H4 (cell line): ENCODE measurements at places on chromosomes 12 and 14.

DNA sequence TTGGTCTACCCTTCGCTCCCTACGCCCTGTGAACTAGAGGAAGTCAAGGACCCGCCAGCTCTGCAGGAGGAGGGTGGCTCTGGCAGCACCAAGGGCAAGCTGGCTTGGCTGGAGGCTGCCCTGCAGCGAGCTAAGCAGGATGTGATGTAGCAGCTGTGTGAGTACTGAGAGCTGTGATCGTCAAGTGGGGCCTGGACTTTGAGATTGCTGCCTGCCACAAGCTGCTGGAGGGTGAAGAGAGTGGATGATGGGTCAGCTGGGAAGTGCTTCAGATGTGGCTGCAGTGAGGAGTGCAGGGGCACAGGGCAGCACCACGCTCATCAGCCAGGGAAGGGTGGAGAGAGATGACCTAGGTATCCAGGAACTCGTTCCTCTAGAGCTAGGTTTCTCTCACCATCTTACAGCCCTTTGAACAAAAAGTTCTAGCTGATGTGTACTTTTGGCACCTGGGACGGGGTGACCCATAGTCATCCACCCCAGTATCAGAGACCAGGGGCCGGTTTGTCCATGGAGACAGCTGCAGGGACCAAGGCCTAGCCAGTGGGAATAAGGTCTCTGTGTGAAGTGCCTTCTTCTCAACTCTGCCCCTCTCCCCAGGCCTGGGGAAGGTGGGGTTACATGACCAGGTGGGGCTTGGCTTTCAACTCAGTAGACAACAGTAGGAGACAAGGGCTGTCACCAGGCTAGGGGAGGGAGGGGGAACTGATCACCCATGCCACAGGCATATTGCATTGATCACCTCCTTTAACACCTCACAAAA, 3.2 kb downstream of the KRT86 start:
- DNase-seq, result no peak

DNA sequence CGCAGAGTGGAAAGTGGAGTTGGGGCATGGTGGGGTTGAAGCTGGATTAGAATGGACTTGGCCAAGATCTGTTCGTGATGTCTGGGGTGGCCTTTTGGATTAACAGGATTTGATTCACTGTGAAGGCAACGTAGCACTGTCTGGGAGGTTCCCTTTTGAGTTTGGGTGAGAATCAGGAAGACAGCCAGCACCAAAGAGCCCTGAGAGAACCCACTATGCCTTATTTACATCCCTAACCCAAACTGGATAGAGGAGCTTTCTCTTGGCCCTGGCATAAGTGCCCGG, 269.6 kb downstream of the ZFP36L1 start:
- no peak for DNase-seq

DNA sequence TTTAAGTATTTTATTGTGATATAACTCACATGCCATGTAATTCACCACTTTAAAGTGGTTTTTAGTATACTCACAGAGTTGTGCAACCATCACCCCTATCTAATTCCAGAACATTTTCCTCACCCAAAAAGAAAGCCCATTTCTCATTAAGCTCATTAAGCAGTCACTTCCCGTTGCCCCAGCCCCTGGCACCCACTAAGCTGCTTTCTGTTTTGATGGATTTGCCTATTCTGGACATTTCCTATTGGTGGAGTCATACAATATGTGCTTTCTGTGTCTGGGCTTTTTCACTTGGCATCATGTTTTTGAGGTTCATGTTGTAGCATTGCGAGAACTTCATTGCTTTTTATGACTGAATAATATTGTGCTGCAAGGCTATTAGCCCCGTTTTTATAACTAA, 66.0 kb downstream of the ARL6IP4 start:
- DNase-seq, result no peak

GRCh38 chr12:120674097-120674636, 12.8 kb upstream of the MLEC start:
- DNase-seq, result no peak

DNA sequence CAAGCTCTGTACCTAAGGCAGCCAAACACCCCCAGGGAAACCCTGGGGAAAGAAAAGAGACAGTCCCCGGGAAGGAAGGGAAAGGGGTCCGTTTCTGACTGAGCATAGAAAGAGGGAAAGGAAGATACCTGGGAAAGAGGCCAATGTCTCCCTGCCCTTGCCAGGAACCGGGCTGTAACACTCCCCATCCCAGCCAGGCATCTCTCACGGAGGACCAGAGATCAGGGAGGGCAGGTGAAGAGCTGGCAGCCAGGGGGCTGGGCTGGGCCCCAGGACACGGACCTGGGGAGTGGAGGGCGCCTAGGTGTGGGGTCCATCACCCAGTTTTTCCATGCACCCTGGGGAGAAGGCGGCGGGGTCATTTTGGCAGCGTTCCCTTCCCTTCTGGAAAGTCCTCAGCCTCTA, 18.9 kb upstream of the PLEKHH1 start:
- no peak for DNase-seq

DNA sequence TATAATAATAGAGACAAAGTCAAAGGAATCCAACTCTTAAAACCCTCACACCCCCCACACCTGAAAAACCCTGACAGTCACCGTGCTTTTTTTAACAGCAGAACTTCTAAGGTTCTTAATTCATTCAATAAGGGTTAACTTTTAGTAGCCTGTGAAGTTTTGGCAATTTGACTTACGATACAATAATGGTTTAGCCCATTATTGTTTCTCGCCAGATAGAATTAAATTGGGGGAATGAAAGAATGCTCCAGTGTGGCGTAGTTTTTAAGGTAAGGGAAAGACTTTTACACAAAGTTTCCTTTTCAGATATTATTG, 604 bp upstream of the MAGOHB start:
- DNase-seq, result no peak

DNA sequence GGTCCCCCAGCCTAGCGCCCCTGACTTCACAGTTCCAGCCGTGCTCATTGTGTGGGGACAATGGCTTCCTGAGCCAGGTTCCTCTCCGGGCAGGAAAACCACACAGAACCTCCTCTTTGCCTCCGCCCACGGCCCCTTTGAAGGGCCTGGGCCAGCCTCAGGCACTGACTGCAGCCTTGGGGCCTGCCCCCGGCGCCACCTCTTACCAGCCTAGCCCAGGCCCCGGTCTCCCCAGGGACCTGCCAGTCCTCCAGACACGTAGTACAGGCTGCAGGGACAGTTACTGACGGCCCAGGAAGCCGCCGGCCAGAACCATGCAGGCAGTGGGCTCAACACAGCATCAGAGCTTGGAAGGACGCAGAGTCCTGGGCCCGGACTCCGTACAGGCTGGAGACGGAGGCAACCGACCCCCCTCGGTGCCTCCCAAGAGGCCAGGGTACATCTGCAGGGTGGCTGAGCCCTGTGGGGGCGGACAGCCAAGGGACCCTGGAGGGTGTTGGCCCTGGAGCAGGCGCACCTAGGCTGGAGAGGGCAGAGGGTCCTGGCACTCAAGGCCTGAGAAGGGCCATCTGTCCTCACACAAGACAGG, 20.9 kb upstream of the NUDT14 start:
- DNase-seq, result no peak

GRCh38 chr14:50051106-50051505, 65.3 kb downstream of the VCPKMT start:
- DNase-seq, result no peak

DNA sequence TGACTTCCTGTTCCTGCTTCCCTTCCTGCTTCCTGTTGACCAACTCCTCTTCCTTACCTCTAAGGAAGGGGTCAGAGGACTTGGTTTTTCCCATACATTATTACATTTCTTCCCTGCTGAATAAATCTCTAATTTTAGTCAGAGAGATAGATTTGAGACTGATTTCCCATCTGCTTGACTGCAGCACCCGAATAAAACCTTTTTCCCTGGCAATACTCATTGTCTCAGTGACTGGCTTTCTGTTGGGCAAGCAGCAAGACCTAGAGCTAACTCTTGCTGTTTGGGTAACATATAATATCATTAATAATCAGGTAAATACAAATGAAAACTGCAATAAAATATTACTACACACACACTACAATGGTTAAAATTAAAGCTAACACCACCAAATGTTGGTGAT, 132.2 kb downstream of the FSCB start:
- DNase-seq, result no peak

DNA sequence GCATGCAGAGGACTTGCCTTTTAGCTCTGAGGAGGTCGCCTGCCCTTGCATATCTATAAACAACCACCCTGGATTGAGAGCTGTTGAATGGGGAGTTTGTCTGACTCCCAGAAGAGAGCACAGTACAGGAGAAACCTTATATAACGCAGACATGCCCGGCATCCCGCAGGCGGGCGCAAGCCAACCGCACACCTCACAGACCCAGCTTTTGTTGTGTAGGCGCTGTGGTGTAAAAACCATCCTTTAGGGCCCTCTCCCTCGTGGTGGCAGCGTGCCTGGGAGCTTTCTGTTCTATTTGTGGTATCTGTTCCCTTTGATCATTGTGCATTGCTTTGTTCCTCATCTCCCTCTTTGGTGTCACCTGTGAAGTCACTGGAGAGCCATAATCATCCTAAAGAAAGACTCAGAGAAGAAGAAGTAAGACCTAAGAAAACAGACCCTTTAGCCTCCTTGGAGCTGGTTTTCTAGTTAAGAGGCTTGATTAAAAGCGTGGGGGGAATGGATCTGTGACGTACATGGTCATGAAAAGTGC, 77.7 kb downstream of the ETV6 start:
- no peak for DNase-seq

GRCh38 chr12:22802883-22803630, 178.1 kb downstream of the ETNK1 start:
- no peak for DNase-seq

DNA sequence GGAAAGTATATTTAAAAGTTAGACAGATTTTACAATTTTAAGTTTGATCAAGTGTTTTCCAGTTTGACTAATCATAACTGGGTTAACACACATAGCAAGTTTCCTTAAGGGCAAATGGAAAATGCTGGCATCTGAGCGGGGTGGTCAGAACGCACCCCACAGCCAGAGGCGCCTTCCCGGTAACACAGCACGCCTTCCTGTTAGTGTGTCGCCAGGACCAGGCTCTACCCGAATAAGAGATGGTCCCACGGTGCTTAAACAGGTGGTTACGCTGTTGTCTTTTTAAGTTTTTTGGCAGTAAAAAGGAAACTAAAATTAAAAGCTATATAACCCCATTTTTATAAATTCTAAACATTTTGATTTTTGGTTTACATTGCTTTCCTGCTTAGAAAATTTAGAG, 28.0 kb downstream of the BDKRB1 start:
- no peak for DNase-seq

- DNase-seq, result no peak
Measured at GRCh38 chr12:7047306-7047705, 13.2 kb upstream of the C1S start.

DNA sequence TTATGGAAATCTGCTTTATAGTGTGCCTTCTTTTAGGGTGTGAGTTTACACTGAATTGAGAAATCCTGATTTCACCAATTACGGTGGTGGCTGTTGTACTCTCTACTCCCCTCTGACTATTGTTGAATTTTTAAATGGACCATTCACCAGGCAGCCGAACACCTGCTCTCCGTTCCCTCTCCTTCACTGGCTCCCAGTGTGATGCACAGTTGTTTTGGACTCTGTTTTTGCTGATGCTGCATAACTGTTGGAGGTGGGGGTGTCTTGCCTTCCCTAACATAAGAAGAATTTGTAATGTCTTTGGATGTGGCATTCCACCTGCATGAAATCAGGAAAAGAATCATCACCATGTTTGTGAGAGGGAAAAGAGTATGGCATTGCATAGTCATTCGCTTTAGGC, 341.2 kb downstream of the SNAPC1 start:
- DNase-seq, result no peak

- DNase-seq, result peak; percentile 59
Measured at GRCh38 chr14:32073537-32074189, 3.4 kb upstream of the ARHGAP5 start.

- DNase-seq, result peak; percentile 17
Measured at GRCh38 chr12:68792952-68793351, 15.0 kb upstream of the MDM2 start.

- peak; percentile 74 for DNase-seq
Measured at GRCh38 chr14:56172571-56172971, 54.4 kb downstream of the PELI2 start.

GRCh38 chr14:100694579-100695422, 31.9 kb upstream of the DLK1 start:
- peak; percentile 41 for DNase-seq

- no peak for DNase-seq
Measured at GRCh38 chr12:53340398-53340797, 4.2 kb upstream of the SP7 start.

GRCh38 chr14:90518941-90519256, 122.1 kb downstream of the CALM1 start:
- DNase-seq, result no peak

GRCh38 chr12:46459111-46459510, 86.5 kb upstream of the SLC38A2 start:
- DNase-seq, result peak; percentile 79

DNA sequence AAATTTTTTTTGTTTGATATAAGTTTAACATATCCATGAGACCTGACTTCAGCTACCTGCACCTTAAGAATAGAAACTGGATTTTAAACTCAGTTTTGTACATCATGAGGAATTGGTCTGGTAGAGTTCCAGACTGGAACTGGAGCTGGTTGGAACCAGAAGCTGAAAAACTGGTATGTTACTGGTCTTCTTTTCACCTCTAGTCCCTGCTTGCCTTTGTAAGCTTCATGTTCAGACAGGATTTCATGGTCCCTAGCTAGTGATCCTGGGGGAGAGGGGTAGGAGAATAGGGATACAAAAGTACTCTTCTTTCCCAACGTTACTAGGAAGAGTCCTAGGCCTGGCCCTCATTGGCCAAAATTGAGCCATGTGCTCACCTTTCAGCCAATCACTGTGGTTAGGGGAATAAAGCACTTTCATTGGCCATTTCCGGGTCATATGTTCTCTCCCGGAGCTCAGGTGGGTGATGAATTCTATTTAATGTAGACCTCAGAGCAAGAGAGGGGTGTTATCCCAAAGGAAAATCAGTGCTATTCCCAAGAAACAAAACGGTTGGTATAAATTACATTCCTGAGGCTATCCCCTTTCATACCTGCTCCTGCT, 36.9 kb upstream of the APPL2 start:
- DNase-seq, result no peak

GRCh38 chr12:3920351-3921150, 47.4 kb upstream of the PARP11 start:
- DNase-seq, result no peak

DNA sequence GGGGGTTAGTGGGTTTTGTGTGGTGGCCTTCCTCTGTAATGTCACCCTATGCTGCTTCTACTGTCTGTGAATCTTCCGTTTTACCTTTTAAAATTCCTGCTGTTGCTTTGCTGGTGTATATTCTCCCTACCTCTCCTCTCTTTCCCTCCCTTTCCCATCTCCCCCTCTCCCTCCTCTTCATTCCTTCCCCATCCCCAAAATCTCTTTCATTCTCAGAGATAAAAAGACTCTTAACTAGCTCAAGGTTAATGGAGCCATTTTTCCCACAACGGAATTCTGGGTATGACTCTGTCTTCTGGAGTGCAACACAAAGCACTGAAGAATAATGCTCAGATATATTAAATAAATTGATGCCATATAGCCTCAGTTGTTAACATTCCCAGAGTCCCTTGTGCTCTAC, 148.1 kb downstream of the EGLN3 start:
- DNase-seq, result no peak
